ENCODE measurements at places on chromosomes 6 and 20.

DNA sequence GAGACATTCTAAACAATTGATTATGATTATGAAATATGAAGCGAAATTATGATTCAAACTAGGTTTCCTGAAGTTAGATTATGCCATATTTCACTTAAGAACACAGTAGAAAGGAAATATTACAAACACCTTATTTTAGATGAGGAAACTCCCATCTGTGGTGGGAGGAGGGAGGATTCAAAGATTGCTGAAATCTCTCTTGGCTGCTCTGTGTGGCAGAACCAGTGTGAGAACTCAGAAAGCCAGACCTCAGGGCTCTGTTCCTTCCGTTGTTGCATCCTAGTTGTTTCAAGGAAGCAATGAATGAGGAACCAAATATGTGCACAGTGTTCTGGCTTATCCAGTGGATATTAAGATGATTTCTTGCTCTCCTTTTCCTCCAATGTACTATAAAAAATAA, 2.1 kb downstream of the TAAR5 start:
- no peak for DNase-seq

- no peak for DNase-seq
Measured at GRCh38 chr6:44052419-44053023, 74.7 kb downstream of the MRPL14 start.

GRCh38 chr20:25477014-25477882, 69.8 kb downstream of the GINS1 start:
- DNase-seq, result no peak

- no peak for DNase-seq
Measured at GRCh38 chr6:137044366-137045221, at the start of gene IL20RA. Gene IL20RA, minus strand, starts transcription at chr6:137044965. Its CDS starts 237 bp downstream, at chr6:137044728.

GRCh38 chr6:132063204-132063603, 112.0 kb upstream of the CCN2 start:
- no peak for DNase-seq

DNA sequence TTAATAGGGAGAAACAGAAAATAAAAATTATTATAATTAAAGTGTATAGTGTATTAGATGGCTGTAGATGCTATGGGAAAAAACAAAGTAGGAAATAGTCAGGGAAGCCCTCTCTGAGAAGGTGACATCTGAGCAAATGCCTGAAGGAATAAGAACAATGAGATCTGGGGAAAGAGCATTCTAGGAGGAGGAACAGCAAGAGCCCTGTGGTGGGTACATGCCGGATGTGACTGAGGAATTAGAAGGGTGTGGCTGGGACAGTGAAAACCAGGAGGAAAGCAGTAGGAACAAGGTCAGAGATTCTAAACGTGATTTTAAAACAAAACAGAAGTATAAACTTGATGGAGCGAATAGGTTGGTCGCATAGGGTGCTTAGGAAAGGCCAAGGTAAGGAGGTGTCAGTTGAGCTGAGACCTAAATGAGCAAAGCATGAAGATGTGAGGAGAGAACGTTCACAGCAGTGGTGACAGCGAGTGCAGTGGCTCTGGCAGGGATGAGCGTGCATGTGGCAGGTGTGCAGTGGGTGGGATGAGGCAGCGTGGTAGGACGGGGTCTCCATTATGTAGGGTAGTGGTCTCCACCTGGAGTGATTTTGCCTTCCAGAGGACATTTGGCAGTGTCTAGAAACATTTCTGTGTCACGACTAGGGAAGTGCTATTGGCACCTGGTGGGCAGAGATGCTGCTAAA, 97.1 kb upstream of the MRPS10 start:
- DNase-seq, result no peak

DNA sequence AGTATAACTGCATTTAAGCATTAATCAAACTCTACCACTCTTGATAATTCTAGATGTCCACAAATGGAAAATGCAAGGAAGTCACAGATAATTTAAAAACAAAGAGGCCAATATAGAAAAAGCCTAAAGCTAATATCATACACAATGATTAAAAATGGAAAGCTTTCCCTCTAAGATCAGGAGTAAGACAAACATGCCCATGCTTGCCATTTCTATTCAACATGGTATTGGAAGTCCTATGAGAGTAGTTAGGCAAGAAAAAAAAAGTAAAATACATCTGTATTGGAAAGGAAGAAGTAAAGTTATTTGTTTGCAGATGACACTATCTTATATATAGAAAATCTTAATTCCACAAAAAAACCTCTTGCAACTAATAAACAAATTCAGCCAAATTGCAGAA, 164.6 kb upstream of the FERMT1 start:
- DNase-seq, result no peak

GRCh38 chr6:30258204-30258603, 45.0 kb upstream of the TRIM26 start:
- no peak for DNase-seq

DNA sequence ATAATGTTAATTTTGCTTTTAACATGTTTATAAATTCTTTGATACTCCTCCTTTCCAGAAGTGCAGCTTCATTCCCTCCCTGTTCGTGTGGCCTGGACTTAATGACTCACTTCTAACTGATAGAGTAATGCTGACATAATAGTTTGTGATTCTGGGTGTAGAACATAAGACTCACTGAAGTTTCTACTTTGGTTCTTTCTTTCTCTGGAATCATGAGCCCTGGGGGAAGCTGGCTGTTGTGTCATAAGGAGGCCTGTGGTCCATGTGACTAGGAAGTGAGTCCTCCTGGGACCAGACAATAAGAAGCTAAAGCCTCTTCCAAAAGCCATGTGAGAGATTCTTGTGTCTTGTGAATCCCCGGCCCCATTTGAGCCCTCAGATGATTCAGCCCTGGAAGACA, 30.5 kb upstream of the HLA-G start:
- no peak for DNase-seq

All from activated CD4-positive, CD25-positive, alpha-beta regulatory T cell (primary cell).